ENCODE measurements at places on chromosomes 13 and 19.
A peak's percentile ranks its signal among the peaks of the same experiment; 100 is the strongest.

GRCh38 chr13:58097831-58098230 lies 466.3 kb downstream of the PCDH17 start:
- no peak for DNase-seq

DNA sequence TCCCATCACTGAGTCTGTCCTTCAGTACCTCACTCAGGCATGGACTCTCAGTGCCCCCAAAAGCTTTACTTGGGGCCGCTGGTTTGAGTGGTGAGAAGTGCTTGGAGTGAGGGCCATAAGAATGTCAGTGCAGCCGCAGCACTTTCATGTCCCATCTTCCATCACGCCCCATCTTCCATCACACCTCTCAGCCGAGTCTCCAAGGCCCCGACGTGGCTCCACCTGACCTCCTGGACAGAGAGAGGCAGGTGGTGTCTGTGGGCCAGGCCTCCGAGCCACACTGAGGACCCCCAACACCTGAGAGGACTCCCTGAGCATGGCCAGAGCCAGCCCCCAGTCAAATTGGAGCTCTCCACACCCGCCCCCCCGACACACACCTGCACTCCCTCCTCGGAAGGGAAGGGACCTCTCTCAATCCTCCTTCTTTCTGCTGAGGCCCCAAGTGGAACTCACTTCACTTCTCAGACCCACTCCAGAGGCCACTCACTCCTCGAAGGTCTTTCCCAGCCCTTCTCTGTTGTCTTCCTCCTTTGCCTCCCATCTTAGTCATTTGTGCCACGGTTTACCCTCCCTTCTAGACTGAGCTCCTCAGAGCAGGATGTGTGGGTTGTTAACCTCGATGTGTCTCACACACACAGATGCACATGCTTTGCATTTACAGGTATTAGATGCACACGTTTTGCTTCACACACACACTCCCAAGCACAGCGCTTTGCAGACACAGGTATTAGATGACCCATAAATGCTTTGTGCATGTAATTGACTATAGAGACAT lies 65.7 kb upstream of the ATP12A start:
- no peak for DNase-seq

GRCh38 chr19:33514885-33515551 lies 6.6 kb downstream of the PEPD start:
- no peak for DNase-seq

GRCh38 chr19:13841962-13842290 lies 35.0 kb upstream of the NANOS3 start:
- DNase-seq, result peak; percentile 58

GRCh38 chr13:21901811-21902708 lies 231.2 kb downstream of the FGF9 start:
- peak; percentile 49 for DNase-seq

GRCh38 chr13:45847554-45848224 lies 3.9 kb downstream of the SIAH3 start:
- DNase-seq, result no peak

DNA sequence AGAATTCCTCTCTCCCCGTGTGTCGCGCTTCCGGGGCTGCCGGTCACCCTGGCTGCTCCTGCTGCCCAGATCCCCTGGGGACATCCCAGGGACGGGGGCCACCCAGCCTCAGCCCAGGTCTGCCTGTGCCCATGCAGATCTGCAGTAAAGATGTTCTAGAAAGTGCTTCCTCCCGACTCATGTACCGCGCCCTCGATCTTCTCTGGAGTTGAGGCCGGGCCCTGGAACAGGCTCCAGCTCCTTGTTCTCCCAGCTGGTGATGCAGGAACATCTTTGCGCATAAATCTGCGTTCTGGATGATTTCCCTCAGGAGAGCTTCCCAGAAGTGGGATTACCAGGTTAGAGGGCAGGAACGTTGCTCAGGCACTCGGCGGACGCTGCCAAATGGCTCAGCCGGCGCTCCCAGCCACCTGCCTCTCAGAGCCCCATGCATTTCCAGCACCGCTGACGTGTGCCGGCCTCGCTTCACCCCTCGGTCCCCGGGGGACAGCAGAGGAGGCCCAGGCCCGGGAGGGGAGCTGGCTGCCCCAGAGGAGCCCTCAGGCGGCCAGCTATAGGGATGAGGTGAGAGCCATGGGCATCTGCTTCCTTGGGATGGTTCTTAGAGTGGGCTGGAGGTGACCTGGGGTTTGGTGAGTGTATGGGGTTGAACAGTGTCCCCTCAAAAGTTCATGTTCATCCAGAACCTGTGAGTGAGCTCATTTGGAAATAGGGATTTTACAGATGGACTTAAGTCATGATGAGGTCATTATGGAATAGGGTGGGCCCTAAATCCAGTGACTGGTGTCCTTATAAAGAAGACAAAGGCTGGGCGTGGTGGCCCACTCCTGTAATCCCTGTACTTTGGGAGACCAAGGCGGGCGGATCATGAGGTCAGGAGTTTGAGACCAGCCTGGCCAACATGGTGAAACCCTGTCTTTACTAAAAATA lies 42.6 kb downstream of the CRTC1 start:
- no peak for DNase-seq

GRCh38 chr19:35119091-35119490 lies 3.5 kb downstream of the FXYD3 start:
- no peak for DNase-seq

GRCh38 chr19:5700455-5701092 lies 10.5 kb downstream of the RPL36 start:
- peak; percentile 37 for DNase-seq

DNA sequence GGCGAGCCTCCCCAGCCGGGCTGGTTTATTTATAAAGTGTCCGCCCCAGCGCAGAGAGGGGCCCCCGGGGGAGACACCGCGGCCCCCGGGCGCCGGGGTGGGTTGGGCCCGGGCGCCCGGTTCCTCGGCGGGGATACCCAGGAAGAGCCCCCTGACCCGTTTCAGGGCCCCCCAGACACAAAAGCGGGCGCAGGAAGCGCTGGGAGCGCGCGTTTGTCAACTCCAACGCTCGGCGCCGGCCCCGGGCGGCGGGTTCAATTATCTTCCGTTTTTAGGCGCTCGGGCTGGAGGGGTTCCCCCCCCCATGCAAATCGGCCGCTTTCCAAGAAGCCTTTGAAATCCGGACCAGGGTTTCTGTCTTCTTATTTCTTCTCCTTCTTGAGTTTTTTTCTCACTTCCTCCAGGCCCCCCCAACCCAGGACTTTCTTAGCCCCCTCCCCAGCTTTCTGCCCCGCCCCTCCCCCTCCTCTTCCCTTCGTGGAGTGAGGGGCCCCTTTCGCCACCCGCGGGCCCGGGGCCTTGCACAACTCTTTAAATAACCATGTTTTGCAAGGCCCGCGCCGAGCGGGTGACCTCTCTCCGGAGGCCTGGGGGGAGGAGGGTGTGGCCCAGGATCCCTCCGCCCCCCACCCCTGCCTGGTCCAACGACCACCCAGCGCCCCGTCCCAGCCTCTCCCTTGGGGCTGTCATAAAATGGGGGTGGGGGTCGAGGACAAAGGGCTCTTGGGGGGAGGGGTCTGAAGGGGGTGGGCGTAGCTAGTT lies 935 bp downstream of the ARID3A start:
- no peak for DNase-seq

DNA sequence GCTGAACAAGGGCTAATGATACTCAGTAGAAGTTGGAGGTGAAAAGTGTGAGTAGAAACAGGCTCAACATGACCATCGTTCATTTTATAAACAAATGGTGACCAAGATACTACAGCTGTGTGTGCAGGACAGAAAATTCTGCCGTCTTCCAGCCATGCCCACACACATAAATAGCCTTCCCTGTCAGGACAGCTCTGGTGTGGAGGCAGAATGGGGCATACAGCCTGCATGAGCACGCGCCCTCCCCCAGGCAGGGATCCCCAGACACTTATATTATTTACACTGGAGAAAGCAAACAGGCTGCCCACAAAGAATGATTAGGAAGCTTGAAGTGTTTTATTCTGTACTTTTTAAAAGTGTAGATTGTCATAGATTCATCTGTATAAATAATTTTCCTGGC lies 20.4 kb downstream of the GJA3 start:
- no peak for DNase-seq

DNA sequence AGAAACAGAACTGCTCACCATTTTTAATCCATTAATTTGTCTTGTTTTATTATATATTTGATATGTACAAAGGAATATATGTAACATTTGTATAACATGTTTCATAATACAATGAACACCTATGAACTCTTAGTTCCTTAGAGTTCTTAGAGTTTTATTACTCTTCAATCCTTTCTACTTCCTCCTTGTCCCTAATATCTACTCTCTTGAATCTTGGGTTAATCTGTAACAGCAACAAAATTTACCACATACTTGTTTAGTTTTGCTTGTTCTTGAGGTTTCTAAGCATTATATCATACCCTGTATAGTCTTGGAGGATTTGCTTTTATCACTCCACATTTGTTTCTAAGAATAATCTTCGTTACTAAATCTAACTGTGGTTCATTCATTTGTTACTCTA lies 151.4 kb downstream of the PDS5B start:
- DNase-seq, result no peak

GRCh38 chr19:35816262-35816661 lies 3.6 kb upstream of the PRODH2 start:
- no peak for DNase-seq

GRCh38 chr13:88617176-88617575 lies 946.0 kb downstream of the SLITRK5 start:
- no peak for DNase-seq
